ENCODE measurements at places on chromosomes 3 and 15. TPM values are rescaled to one million over a fixed set of nuclear protein-coding genes. Genes with fewer than 3 reads are reported as not detected.

- DNase-seq: no peak
These were observed 1246.5 kb downstream of the OTOL1 start for GRCh38 chr3:162743091-162743490.

GRCh38 chr15:37339856-37340255, 239.5 kb upstream of the MEIS2 start:
- DNase-seq: no peak

GRCh38 chr15:43198992-43199391, 13.8 kb downstream of the CCNDBP1 start:
- no peak for DNase-seq

DNA sequence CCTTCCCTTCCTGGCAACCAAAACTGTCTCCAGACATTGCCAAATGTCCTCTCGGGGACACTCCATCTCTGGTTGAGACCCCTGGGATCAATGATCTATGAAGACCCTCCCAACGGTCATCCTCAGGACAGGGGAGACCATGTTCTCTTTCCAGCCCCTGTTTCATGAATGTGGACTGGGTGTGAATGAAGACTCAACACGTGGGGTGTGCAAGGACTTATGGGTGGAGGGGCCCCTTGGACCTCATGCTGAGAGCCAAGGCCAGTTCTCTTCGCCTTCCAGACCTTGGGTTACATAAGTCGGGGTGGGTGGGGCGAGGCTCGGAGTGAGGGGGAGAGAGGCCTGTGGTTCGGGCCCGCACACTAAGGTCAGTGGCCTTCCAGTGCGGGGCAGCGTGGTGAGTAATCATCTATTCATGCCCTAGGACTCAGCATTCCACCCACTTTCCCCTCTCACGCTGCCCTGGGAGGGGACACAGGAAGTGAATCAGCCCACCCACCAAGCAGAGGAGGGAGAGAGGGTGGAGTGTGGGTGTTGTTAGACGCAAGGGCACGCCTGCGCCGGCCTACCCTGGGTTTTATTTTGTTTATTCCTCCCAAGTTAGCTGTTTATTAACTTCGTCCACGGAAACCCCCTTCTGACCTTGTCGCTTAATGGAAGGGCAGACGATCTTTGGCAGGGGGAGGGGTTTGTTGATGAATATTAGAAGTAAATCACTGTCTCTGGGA, 6.7 kb downstream of the PAQR5 start:
- peak; percentile 43 for DNase-seq

DNA sequence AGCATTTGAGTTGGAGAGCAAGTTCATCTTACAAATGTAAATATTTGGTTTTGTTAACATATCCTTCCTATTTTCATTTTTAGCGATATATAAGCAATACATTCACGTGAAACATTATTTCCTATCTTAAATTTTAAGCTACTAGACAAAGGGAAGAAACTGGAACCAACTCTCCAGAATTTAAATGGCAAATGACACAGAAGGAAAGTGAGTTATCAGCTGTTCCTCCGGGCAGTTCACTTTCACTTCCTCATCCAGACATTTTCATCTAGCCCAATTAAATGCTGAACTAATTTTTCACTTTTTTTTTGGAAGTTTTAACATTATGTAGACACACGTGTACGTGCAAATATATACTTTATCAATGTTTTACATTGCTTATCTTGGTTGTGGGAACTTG, 58.7 kb downstream of the MORC1 start:
- no peak for DNase-seq

GRCh38 chr15:43771816-43772215, 5.0 kb downstream of the ELL3 start:
- DNase-seq: no peak

DNA sequence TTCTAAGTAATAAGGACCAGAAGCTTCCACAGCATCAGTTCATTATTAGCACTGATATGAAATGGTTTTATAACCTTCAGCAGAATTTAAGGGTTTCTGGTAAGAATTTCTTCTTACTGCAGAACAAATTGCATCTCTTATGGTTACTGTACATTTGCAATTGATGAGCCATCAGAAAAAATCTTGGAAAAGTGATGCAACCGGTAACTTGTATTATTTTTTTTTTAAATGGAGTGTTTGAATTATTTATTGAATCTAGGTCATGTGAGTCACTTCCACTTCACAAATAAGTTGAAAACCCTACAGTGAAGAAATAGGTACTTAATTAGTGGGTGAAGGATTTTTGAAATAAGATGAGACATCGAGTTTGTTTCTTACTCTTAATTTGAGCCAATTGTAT, 786.0 kb downstream of the TUSC7 start:
- no peak for DNase-seq

GRCh38 chr15:85624291-85624801, 170.4 kb downstream of the KLHL25 start:
- no peak for DNase-seq

DNA sequence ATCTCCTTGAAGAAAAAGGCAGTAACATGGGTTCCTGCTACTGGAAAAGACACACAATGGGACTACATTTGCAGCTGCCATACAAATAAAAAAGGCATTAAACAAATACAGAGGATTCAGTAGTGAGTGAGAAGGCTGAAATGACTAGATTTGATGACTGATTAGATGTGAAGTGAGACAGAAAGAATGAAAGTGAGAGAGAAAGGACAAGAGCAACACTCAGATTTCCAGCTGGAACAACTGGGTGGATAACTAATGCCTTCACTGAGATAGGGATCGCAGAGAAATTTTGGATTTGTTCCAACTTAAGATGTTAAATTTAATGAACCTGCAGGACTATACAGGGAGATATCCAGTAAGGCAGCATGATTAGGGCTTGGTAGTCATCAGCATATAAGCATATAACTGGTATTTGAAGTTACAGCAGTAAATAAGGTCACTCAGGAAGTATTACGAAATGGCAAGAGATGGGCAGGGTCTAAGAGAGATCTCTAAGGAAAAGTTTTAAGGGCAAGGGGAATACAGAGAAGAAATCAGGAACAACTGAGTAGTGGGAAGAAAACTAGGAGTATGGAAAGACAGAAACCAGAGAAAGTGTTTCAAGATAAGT, 8.2 kb downstream of the OSBPL11 start:
- DNase-seq: no peak

- no peak for DNase-seq
These were observed 287.5 kb upstream of the ROBO1 start for GRCh38 chr3:80055306-80055705.

- no peak for DNase-seq
These were observed 334.7 kb downstream of the FHIT start for GRCh38 chr3:60916546-60916945.

GRCh38 chr3:133058831-133059230, 20.6 kb downstream of the TMEM108 start:
- no peak for DNase-seq

GRCh38 chr3:119795849-119796248, 13.9 kb downstream of the NR1I2 start:
- DNase-seq: peak; percentile 4

DNA sequence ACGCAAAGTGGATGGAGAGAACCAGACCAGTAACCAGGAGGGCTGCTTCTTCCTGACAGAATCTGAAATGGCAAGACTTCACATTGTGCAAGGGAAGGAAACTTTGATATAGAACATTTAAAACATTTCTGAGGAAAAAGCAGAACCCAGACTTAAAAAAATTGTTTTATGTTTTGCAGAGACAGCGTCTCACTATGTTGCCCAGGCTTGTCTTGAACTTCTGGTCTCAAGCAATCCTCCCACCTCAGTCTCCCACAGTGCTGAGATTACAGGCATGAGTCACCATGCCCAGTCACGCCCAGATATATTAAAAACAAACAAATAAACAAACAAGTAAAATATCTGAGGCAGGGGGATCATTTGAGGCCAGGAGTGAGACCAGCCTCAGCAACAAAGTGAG, 46.2 kb downstream of the CRTAP start:
- no peak for DNase-seq

GRCh38 chr15:45276831-45277230, 24.8 kb downstream of the SLC28A2 start:
- DNase-seq: no peak

DNA sequence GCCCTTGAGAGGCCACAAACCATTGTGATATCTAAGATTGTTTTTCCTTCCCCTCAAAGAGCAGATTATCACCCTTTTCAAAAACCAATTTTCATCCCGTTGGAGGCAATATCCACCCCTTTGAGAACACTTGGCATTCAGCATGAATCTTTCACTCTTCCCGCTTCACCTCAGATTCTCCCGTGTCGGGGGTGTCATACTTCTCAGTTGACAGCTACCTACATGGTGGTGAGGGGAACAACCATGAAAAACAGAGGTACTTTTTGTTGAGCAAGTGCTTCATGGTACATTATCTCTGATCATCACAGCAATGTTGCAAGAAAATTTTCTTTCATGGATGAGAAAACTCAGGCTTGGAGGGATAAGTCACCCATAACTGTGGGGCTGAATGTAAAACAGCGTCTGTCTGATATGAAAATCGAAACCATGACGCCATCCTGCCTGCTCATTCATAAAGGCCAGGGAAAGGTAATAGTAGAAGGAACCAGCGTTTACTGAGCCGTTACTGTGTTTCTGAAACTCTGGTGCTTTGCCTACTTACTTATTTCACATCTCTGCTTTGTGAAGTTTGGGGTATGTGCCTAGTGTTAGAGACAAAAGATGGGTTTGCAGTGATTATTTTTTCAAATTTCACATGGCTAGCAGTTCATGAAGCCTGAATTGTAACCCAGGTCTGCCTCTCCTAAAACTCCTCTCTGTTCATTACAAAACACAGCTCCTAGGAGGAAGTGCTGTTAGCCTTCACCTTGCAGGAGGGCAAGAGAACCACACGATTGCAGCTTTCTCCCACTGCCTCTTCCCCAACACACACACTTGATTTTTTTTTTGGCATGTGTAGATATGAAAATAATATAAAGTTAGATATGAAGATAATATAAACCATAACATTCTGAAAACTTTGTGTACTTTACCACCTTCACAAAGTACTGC, 35.4 kb downstream of the SV2B start:
- DNase-seq: no peak

DNA sequence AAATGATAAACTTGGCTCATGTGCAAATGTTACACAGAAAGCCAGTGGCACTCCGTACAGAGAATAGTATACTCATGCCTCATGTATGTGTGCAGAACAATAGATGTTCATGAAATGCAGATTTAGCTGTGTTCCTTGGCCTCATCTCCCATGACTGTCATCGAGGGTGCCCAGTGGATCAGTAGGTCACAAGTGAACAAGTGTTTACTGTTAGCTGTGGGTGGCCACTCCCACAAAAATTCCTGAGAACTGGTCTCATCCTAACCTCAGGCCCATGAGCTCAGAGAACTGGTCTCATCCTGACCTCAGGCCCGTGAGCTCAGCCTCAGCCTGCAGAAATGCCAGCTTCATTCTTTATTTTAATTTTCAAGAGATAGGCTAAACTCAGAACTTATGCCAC, 124.1 kb downstream of the GADL1 start:
- peak; percentile 29 for DNase-seq

- no peak for DNase-seq
These were observed 122.0 kb upstream of the HACD2 start for GRCh38 chr3:123706871-123707270.

DNA sequence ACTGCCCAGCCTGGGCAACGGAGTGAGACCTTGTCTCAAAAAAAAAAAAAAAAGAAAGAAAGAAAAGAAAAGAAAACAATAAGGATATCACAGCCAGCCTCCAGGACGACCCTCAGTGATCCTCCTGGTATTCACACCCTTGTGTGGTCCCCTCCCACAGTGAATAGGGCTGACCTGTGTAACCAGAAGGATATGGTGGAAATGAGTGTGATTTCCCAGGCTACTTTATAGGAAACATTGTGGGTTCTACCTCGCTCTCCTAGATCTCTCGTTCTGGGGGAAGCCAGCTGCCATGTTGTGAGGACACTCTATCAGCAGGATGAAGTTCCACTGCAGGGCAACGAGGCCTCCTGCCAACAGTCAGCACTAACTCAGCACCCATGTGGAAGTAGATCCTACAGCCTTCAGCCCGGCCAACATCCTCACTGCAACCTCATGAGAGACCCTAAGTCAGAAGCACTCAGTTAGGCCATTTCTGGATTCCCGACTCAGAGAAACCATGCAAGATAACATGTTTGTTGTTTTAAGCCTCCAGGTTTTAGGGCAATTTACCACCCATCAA, 11.1 kb downstream of the RFTN1 start:
- DNase-seq: no peak

DNA sequence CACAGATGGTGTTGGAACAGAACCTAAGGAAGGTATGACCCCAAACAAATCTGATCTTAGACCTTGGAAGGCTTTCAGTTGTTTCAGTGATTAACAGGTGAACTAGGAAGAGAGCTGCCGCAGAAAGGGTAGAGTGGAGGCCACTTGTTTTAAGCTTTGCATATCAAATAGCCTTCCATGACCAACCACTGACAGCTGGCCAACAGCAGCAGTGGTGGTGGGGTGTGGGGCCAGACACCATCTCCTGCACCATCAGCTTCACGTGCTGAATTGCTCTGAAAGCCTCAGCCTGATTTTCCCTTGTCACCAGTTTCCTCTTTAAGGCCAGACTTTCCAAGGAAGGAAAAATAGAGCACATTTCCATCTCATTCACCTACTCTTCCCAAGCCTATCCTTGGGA, 16.6 kb upstream of the OSBPL11 start:
- no peak for DNase-seq

DNA sequence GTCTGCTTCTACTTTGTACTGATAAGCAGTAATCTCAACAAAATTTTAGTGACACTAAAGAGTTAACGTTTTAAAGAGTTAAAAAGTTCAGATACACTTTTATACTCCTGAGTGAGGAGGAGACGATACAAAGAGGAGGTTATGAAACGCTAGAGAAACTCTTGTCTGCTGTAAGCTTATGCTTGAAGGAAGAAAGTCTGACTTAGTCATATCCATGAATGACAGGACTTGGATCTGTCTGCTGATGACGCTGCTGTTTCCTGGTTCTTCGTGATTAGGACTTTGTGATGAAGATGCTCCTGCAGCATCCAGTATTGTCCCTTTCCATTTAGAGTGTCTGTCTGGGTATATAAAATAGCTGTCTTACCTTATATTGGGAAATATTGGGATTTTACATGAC, 15.8 kb downstream of the TCF12 start:
- no peak for DNase-seq

MGLL gene
- 193 TPM for total RNA-seq

FAM107A gene
- total RNA-seq: 6.4 TPM

OIP5 gene
- 1.8 TPM for total RNA-seq

OXNAD1 gene
- 15.3 TPM for total RNA-seq

All from mucosa of gallbladder (tissue), 1 donor.